Activated CD8-positive, alpha-beta memory T cell treated with anti-CD3 and anti-CD28 coated beads, Interleukin-2, amount 50 U/mL, for 48 hours (primary cell): ENCODE measurements at places on chromosomes 3 and 15.

- DNase-seq, result no peak
These were observed 76.0 kb downstream of the ADCY5 start for GRCh38 chr3:123372686-123373473.

DNA sequence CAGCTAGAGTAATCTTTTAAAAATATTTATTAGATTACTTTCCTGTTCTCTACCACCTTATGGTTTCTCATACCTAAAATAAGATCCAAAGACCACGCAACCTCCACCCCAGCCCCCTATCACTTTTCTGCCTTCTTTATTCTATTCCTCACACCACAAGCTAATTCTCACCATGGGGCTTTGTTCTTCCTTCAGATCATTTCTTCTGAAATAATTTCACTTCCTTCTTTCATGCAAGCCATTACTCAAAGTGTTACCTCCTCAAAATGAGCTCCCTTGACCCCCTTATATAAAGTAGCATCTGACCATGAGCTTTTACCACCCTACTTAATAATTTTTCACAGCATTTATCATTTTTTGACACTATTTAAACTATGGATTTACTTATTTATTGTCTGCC lies 233.2 kb upstream of the TMCO5A start:
- no peak for DNase-seq

DNA sequence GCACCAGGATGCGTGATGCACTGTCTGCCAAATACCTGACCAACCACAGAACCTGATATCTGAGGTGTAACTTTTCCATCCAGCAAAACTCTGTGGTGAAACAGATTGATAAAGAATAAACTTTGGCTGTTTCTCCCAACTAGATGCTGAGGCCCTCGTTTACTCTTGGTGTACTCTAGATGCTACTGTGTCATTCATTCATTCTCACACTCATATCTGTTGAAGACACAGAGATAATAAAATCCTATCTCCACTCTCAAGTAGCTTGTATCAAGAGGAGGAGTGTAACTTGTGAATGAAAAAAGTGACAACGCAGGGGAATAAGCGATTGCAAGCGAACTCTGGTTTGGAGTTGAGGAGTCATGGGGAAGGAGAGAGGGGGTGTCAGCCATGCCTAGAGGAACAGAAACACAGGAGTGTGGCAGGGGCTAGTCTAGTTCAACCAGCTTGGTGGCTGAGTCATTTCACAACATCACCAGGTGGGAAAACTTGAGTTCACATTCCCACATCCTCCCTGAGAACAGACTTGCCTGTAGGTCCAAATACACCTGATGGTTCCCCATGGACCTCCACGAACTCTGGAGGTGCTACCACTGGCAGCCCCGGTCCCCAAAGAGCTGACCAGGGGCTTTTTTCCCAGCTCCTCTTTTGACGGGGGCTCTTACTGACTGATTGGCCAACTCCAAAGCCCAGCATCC lies 73.3 kb upstream of the SNRK start:
- no peak for DNase-seq

DNA sequence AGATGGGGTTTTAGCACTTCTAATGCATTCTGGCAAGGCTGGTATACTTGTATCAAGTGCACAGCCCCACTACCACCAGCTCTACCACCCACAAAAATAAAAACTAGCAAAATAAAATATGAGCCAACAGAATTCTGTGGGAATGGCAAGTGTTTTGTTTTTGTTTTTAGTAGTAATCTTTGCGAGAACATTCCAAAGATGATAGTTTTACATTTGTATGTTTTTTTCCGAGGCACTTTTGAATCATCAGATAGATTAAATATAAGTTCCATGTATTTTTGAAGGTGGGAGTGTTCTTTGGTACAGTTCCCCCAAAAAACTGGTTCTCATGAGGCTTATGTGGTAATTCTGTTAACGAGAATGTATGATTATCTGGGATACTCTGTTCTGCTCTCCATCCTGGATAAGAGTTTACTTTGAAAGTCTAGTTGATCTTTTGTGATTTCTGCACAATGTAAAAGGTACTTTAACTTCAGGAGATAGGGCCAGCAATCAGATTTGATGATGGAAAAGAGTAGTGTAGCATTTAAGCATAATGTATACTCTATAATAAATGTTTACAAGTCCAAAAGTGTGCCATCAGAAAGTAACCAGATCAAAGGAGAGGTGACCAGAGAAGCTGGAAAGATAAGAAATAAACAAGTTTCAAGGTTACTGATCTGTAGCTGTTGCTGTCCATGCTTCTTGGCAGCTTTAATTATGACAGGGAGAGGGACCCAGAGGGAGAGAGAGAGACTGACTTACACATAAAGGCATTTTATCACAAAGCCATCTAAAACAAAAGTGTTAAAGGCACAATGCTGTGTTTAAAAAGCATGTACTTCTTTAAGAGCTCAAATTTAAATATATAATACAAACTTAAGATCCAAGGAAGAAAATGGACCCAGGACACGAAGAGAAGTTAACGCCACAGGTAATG lies 130.9 kb downstream of the PGPEP1L start:
- no peak for DNase-seq

DNA sequence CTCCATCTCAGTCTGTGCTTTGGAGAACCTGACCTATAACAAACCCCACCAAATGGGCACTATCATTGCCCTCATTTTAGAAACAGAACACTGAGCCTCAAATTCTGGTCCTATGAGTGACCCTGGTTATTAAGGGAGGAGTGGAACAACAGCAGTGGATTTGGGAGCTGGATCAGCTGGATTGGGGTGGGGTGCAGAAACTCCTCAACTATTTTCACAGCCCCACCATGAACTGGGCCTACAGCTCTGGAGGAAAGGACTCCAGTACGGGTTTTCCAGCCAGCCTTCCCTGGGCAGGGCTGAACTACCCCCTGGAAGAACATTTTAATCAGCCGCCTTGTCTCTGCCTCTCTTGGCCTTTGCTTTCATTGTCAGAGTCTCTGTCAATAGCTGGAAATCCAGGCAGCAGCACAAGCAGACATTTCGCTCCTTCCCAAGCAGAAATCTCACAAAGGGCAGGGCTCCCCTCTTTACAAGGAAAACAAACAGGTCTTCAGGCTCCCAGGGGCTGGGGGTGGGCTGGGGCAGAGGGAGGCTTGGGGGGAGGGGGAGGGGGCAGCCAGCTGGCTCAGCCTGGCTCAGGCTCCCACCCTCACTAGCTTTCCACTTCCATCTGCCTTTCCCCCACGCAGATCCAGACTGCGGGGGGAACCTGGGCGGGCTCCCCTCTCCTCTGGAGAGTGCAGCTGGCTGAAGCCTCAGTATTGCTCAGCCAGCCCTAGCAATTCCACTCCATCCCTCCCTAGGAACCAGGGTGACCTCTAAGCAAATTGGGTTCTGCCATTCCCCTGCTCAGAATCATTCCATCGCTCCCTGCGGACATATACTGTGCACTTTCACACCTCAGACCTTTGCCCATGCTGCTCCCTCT lies 13.7 kb upstream of the TLE3 start:
- DNase-seq, result no peak

DNA sequence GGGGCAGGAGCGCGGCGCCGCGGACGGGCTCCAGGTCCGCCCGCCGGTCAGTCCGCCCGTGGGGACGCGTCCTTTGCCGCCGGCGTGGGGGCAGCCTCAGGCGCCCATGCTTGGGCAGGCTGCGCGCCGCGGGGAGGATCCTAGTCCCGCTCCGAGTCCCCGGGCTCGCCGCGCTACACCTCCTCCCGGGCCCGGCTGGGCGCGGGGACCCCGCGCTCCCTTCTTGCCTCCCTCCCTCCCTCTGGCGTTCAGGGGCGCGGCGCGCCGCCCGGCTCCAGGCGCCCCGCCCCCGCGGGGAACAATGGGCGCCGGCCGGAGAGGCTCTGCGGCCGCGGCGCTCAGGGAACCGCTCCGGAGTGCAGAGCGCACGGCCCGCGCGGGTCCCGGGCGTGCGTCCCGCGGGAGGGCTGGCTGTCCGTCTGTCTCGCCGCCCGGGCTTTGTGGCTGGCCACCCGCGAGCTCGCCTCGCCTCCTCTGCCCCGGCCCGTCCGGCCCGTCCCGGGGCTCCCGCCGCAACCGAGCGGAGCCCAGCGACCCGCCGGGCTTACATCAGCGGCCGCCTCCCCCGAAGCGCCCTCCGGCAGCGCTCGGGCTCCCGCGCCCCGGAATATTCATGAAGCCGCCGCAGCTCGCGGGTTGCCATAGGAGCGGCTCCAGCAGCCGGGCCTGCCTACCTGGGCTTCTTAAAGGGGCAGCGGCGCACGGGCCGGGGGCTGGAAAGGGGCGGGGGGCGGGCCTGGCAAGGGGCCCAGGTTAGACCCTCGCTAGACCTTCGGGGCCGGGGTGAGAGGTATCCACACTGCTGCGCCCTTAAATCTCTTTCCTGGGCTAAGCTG lies at the start of gene HCN4:
HCN4 (minus strand) TSS at position 658 of the 836 bp plus-strand sequence. CDS start 688 bp downstream, outside the sequence.
- DNase-seq, result no peak

DNA sequence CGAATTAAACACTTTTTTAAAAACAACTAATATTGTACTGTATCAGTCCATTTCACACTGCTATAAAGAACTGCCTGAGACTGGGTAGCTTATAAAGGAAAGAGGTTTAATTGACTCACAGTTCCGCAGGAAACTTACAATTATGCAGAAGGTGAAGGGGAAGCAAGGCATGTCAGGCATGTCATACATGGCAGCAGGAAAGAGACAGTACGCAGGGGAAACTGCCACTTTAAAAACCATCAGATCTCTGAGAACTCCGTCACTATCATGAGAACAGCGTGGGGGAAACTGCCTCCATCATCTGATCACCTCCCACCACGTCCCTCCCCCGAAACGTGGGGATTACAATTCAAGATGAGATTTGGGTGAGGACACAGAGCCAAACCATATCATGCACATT lies 162.8 kb upstream of the TPM1 start:
- no peak for DNase-seq

- DNase-seq, result peak; percentile 78
These were observed at the start of gene SIDT1 for GRCh38 chr3:113531826-113532697. Gene SIDT1 (plus strand): TSS chr3:113532555. CDS start chr3:113533022, 467 bp downstream.

DNA sequence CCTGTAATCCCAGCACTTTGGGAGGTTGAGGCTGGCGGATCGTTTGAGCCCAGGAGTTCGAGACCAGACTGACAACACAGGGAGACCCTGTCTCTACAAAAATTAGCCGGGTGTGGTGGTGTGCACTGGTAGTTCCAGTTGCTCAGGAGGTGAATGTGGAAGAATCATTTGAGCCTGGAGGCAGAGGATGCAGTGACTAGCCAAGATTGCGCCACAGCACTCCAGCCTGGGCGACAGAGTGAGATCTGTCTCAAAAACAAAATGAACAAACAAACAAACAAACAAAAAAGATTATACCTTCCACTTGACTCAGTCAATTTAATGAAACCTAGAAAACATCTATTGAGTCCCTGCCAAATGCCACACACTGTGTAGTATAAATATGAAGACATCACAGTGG lies 30.5 kb upstream of the PHLDB2 start:
- DNase-seq, result no peak

DNA sequence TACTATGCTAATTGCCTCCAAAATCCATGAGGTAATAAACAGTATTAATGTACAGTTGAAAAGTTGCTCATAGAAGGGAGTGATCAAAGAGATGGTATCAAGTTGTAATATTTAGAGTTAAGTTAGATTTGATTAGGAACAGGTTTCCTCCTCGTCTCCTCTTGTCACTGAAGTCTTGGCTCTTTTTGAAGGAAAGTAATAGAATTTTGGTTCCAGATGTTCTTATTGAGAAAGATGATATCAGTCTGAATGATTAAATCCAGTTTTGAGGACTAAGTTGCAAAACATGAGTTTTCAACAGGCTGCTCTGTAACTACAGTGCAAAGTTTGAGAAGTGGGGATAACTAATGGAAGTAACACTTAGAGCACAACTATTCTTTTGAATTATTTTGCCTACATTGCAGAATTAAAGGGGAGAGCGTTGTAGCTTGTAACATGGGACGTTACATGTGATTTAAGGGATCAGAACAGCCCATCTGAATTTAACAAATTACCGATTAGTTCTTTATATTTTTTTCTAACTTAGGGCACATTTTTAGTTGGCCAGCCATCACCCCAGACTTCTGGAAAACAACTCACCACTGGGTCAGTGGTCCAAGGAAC lies 48.3 kb downstream of the MAP6D1 start:
- DNase-seq, result no peak

GRCh38 chr15:82572311-82572710 lies 32.1 kb upstream of the RPS17 start:
- DNase-seq, result no peak

DNA sequence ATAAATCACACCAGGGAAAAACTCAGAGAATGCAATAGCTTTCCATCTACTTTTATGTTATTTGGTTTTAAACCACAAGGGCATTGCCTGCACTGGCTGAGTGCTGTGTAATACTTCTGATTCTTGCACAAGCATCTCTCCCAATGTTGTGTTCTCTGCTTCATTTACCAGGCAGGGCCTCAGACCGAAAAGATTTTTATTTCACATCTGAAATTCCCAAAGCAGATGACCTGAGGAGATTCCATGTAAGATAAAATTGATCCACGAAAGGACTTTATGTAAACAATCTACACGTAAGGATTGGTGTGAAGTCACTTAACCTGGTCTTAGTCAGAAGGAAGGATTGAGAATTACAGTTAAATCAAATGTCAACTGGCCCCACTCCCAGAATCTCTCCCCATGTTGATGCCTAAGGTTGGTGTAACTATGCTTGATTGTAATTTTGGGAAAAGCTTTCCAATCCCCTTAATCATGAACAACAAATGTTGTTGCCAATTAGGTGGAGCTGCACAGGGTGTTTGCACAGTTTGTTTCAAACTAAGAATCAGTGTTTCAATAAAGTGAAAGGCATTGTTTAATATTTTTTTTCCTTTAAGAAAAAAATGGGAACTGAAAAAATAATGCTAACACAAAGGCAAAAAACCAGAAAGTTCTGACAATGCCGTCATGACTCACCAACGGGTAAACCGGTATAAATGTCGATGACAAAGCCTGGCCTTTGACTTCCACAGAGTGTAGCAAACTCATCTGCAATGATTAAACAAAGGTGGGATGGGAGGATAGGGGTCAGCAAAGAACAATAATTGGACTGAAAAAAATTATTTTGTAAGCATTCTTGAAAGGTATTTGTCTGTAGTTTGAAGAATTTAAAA lies 128.6 kb downstream of the DUT start:
- no peak for DNase-seq

- DNase-seq, result peak; percentile 50
These were observed 662 bp downstream of the TMEM108 start for GRCh38 chr3:133038731-133039375.

DNA sequence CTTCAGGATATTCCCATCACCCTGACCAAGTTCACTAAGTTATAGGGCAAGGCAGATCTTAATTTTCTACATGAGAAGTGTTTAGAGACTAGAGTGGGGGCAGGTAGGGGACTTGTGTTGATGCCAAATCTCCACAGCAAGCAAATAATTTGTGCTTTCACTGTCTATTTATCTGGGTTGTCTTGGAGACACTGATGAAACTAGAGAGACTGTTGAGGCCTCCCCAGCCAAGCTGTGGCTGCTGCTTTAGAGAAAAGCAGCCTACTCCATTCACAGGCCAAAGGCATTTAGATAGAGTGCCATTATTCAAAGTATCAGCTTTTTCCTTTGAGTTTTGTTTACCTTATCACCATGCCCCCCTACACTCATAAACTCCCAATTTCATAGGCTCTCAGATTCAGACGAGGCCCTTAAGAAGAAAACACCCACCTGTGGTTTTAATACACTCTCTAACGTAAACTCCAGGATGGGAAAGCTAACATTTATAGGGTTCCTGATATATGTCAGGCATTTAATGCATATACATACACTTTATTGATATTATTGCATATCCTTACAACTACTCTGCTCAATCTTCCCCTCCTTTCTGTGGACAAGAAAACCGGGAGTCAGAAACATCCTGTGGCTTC lies 130.4 kb upstream of the FOXB1 start:
- DNase-seq, result no peak

- DNase-seq, result no peak
These were observed 22.5 kb upstream of the HCN4 start for GRCh38 chr15:73391128-73391872.

GRCh38 chr3:169923831-169924230 lies 12.5 kb downstream of the SAMD7 start:
- DNase-seq, result no peak
